ENCODE measurements at places on chromosomes 2 and 18.
A peak's percentile ranks its signal among the peaks of the same experiment; 100 is the strongest.

GRCh38 chr2:186129767-186130581 is 356.1 kb upstream of the ZC3H15 start:
- no peaks in the 10 kb centered on the region for H3K4me1 ChIP-seq
- DNase-seq = no peak
- no peaks in the 10 kb centered on the region for H3K27me3 ChIP-seq
- no peaks in the 10 kb centered on the region for H3K36me3 ChIP-seq
- H3K27ac ChIP-seq = no peak overlapping the region

GRCh38 chr2:102080451-102081242 is 61.9 kb upstream of the IL1R1 start:
- H3K4me1 ChIP-seq = no peaks in the 10 kb centered on the region
- H3K4me3 ChIP-seq = no peak overlapping the region
- H3K36me3 ChIP-seq = no peaks in the 10 kb centered on the region
- no peaks in the 10 kb centered on the region for H3K27me3 ChIP-seq

DNA sequence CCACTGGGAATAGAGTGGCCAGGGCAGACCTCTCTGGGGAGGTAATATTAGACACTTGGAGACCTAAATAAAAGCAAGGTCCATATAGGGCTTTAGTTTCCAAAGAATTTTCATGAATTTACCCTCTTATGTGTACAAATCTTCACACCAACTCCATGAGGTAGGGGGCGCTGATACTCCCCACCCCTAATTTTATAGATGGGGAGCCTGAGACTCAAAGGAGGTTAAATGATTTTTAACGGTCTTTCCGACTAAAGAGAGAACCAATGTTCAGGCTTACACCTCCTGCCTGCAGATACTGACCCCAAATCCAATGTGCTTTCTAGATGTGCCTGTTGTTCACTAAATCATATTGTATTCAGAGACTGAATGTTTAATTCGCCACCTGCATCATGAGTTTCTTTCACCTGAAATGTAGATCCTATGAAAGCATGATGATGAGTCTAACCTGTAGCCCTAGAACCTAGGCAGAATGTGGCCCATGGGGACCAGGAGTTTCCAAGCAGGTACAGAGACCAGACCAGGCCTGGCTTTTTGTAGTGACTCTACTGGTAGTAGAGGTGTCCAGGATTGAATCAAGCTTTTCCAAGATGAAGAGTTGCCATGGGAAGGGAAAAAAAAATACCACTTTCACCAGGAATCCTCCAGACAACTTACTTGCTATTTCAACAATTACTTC is 16.8 kb upstream of the PAX3 start:
- DNase-seq = no peak
- no peak overlapping the region for H3K4me3 ChIP-seq
- H3K4me1 ChIP-seq = peaks cover 4% of the 10 kb centered on the region
- peaks cover 15% of the 10 kb centered on the region for H3K27me3 ChIP-seq

GRCh38 chr2:50397992-50398765 is 633.8 kb downstream of the NRXN1 start:
- H3K27me3 ChIP-seq = no peaks in the 10 kb centered on the region
- H3K36me3 ChIP-seq = no peaks in the 10 kb centered on the region
- H3K27ac ChIP-seq = no peak overlapping the region
- no peaks in the 10 kb centered on the region for H3K4me1 ChIP-seq
- no peak for DNase-seq

DNA sequence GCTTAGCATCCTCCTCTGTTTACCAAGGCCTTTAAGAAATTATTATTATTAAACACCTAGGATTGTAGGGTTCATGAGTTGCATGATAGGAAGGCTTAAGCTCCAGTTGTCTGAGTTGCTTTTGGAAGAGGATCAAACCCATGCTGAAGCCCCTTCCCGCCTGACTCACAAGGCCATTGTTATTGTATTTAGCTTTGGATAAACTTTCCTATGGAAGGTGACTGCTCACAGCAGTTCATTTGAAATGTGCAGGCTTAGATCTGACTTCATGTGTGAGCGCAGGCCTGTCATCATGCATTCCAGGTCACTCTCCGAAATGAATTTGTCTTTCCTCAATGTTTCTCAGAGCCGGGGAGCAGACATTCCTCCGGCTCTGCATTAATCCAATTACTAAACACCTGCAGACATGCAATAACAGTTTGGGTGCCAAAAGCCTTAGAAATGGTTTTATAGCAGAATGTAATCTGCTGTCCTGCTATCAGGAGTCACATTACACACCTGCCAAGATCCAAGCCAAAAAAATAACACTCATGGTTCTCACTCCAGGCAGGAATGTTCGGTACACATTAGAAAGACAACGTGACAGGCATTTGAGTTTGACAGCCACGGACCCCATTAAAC is 119.9 kb downstream of the OSR1 start:
- no peaks in the 10 kb centered on the region for H3K4me1 ChIP-seq
- no peaks in the 10 kb centered on the region for H3K27me3 ChIP-seq
- DNase-seq = no peak
- no peak overlapping the region for H3K27ac ChIP-seq

- no peaks in the 10 kb centered on the region for H3K4me1 ChIP-seq
- H3K4me3 ChIP-seq = no peak overlapping the region
- H3K27me3 ChIP-seq = no peaks in the 10 kb centered on the region
- no peaks in the 10 kb centered on the region for H3K36me3 ChIP-seq
- no peak overlapping the region for H3K27ac ChIP-seq
Measured at GRCh38 chr2:209922116-209922515, 80.3 kb upstream of the RPE start.

DNA sequence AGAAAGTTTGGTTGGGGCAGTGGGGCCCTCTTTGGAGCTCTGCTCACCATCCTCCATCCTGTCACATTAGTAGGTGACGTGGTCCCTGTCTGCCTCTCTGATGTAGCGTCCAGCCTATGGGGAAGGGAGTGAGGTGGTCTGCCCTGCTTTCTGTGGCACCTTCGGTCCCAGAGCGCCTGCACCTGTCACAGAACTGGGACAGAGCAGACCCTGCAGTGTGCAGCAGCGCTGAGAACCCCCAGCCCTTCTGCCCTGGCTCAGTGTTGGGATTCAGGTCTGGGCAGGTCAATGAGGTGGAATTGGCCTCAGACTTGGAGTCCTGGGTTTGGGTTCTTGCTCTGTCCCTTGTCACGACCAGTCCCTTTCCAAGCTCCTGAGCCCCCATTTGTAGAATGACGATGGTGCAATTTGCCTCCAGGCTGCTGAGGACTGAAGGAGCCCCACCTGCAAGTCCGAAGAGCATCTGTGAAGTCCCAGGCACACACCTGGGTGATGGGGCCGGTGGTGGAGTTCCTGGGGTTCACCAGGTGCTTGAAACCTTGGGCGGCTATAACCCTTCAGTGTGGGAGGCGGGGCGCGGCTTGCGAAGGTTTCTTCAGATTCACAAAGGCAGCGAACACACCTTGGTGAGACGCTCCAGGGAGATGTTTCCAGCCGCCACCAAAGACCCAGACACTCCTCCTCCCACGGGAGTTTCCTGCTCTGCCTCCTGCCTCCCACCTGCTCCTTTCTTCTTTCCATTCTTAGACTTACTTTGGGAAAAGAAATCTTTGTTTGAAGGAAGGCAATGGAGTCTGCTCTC is 265.4 kb upstream of the HDAC4 start:
- H3K36me3 ChIP-seq = no peaks in the 10 kb centered on the region
- no peak overlapping the region for H3K27ac ChIP-seq
- DNase-seq = no peak

DNA sequence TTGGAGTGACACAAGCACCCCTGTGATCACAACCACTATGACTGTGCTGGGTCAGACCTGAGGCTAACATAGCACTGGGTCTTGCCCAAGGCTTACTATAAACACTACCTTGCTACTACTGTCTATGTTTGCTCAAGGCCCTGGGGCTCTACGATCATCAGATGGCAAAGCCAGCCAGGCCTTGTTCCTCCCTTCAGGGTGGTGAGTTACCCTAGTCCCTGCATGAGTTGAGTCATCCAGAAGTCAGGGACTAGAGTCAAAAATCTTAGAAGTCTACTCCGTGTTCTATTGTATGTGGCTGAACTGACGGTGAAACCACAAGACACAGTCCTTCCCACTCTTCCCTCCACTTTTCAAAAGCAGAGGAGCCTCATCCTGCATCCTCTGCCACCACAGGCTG is 551.2 kb upstream of the FSIP2 start:
- no peak overlapping the region for H3K27ac ChIP-seq
- no peaks in the 10 kb centered on the region for H3K27me3 ChIP-seq
- no peaks in the 10 kb centered on the region for H3K4me1 ChIP-seq

GRCh38 chr2:180871649-180872048 is 108.8 kb upstream of the UBE2E3 start:
- no peak overlapping the region for H3K27ac ChIP-seq
- H3K4me1 ChIP-seq = no peaks in the 10 kb centered on the region
- no peak overlapping the region for H3K4me3 ChIP-seq
- no peaks in the 10 kb centered on the region for H3K36me3 ChIP-seq
- no peak for DNase-seq
- no peaks in the 10 kb centered on the region for H3K27me3 ChIP-seq

GRCh38 chr2:98806236-98806697 is 75.3 kb upstream of the MGAT4A start:
- DNase-seq = peak; percentile 87
- no peak overlapping the region for H3K4me3 ChIP-seq
- peaks cover 7% of the 10 kb centered on the region for H3K4me1 ChIP-seq
- H3K36me3 ChIP-seq = no peaks in the 10 kb centered on the region

GRCh38 chr2:53103679-53104078 is 663.9 kb upstream of the CHAC2 start:
- DNase-seq = no peak
- no peak overlapping the region for H3K27ac ChIP-seq
- H3K4me3 ChIP-seq = no peak overlapping the region
- no peaks in the 10 kb centered on the region for H3K4me1 ChIP-seq

DNA sequence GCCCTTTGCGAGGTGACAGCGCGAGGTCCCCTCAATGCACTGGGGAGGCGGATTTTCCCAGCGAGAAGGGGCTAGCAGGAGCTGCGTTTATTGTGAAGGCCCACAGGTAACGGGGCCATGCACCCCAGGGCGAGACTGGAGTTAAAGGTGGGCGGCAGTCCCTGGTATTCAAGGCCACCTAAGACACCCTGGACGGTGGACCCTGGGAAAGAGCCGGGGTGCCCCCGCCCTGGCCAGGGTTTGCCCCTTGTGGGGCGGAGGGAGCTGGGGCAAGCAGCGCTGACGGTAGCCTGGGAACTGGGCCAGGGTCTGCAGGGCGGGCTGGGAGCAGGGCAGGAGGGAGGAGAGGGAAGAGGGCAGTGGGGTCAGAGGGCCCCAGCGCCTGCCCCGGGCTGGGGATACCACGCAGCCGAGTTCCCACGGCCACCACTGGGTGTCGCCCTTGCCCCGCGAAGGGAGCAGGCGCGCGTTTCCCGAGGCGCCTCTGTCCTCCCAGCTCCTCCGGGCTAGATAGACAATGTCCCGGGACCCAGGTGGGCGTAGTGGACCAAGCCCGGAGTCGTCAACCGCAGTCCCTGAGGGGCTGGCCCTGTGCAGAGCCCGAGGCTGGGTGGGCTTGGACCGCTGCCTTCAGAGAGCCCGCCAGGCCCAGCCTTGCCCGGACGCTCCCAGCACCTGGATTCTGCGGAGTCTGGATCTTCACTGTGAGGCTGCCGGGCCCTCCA is 80.2 kb downstream of the SMAD4 start:
- H3K27ac ChIP-seq = no peak overlapping the region
- DNase-seq = peak; percentile 35
- H3K4me1 ChIP-seq = no peaks in the 10 kb centered on the region
- no peak overlapping the region for H3K4me3 ChIP-seq

DNA sequence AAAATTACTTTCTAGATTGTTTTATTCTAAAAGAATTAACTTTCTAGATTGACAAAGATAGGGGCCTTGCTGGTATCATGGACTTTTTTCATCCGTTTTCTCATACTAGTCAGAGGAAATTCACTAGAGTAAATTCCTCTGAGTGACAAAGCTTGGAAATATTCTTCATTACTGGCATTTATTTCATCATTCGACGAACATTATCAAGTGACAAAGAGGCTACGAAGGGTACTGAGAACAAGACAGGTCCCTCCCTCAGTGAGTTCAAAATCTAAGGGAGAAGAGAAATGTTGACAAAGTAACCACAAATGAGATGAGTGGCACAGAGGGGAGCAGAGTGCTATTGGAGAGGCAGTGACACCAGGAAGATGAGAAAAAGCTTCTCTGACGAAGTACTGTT is 4.3 kb downstream of the EPG5 start:
- peaks cover 5% of the 10 kb centered on the region for H3K4me1 ChIP-seq
- no peak overlapping the region for H3K27ac ChIP-seq
- H3K4me3 ChIP-seq = no peak overlapping the region
- no peaks in the 10 kb centered on the region for H3K36me3 ChIP-seq
- no peaks in the 10 kb centered on the region for H3K27me3 ChIP-seq
- DNase-seq = no peak

- DNase-seq = no peak
- no peak overlapping the region for H3K4me3 ChIP-seq
- H3K36me3 ChIP-seq = no peaks in the 10 kb centered on the region
- H3K27ac ChIP-seq = no peak overlapping the region
- H3K27me3 ChIP-seq = no peaks in the 10 kb centered on the region
Measured at GRCh38 chr18:36535202-36535935, 237.9 kb downstream of the FHOD3 start.

GRCh38 chr2:173792166-173792565 is 173.0 kb downstream of the SP3 start:
- H3K27me3 ChIP-seq = no peaks in the 10 kb centered on the region
- H3K36me3 ChIP-seq = no peaks in the 10 kb centered on the region
- no peak for DNase-seq
- no peak overlapping the region for H3K27ac ChIP-seq

GRCh38 chr2:9169349-9170107 is 37.1 kb upstream of the ASAP2 start:
- no peak overlapping the region for H3K4me3 ChIP-seq
- no peak overlapping the region for H3K27ac ChIP-seq
- H3K4me1 ChIP-seq = no peaks in the 10 kb centered on the region
- DNase-seq = no peak
- H3K27me3 ChIP-seq = no peaks in the 10 kb centered on the region

- no peaks in the 10 kb centered on the region for H3K27me3 ChIP-seq
- H3K4me3 ChIP-seq = no peak overlapping the region
- no peaks in the 10 kb centered on the region for H3K4me1 ChIP-seq
- DNase-seq = no peak
- no peak overlapping the region for H3K27ac ChIP-seq
Measured at GRCh38 chr2:199128476-199129229, 329.1 kb downstream of the SATB2 start.

DNA sequence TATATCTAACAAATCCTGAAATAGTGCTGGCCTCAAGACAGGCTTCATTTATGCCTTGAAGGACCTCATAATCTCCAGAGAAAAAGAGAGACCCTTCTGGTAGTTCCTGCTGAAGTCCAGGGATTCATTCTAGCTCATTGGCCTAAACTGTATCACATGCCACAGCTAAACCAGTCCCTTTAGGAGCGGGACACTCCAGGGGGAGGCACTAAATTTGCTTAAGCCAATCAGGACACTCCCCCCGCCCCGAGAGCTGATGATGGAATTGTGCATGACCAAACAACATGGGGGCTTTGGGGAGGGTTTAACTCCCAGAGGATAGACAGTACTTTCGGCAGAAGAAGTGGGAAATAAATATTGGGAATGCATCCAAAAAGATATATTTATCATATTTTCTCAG is 36.4 kb upstream of the CXCR4 start:
- no peaks in the 10 kb centered on the region for H3K4me1 ChIP-seq
- H3K36me3 ChIP-seq = no peaks in the 10 kb centered on the region
- no peak overlapping the region for H3K4me3 ChIP-seq
- DNase-seq = no peak

All from prostate gland (tissue), 2 donors.